ENCODE measurements at places on chromosomes 7 and 10. TPM values are rescaled to one million over a fixed set of nuclear protein-coding genes. Genes with fewer than 3 reads are reported as not detected.
A peak's percentile ranks its signal among the peaks of the same experiment; 100 is the strongest.

The PDZD7 gene
- total RNA-seq, result 0.33 TPM

GRCh38 chr7:20030915-20031362 is 186.2 kb downstream of the MACC1 start:
- no peak for DNase-seq
- H3K4me1 ChIP-seq, result no peaks in the 10 kb centered on the region
- no peaks in the 10 kb centered on the region for H3K36me3 ChIP-seq
- H3K4me3 ChIP-seq, result no peak overlapping the region
- no peaks in the 10 kb centered on the region for H3K27me3 ChIP-seq

DNA sequence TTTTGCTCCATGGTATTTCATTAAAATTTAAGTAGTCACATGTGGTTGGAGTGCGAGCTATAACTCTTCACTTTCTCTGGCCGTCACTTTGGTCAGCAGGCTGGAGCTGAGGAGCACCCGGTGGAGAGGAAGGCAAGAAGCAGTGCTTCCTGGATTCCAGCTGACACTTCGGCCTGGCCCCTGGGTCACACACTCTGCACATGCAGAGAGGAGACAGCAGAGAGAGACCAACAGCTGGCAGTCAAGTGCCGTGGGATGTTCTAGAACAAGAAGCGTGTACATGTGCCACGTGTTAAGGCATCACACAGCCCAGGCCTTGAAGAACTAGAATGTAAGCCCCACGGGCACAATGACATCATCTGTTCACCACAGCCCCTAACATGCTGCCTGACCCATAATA is 30.1 kb downstream of the PSAP start:
- no peaks in the 10 kb centered on the region for H3K4me1 ChIP-seq
- H3K27me3 ChIP-seq, result no peaks in the 10 kb centered on the region
- no peak for DNase-seq
- H3K27ac ChIP-seq, result no peak overlapping the region
- H3K36me3 ChIP-seq, result peaks cover 71% of the 10 kb centered on the region
- no peak overlapping the region for H3K4me3 ChIP-seq

- no peaks in the 10 kb centered on the region for H3K36me3 ChIP-seq
- H3K4me1 ChIP-seq, result no peaks in the 10 kb centered on the region
- no peak overlapping the region for H3K27ac ChIP-seq
- no peak overlapping the region for H3K4me3 ChIP-seq
Measured at GRCh38 chr10:28862219-28862618, 184.9 kb downstream of the BAMBI start.

The GLRX3 gene
- total RNA-seq, result 155 TPM

DNA sequence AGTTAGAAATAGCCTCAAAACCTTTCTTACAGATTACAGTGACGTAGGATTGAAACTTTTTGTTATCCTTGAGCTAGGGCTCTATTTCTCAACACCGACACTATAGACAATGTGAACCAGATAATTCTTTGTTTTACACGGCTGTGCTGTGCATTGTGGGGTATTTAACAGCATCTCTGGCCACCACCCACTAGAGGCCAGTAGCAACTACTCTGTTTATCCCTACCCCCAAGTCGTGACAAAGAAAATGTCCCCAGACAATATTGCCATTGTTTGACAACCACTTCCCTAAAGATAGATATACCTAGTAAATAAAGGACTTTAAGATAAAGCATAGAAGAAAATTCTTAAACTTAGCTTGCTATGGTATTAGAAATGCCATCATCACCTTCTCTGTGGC is 359.6 kb downstream of the ARL4A start:
- no peak overlapping the region for H3K27ac ChIP-seq
- no peak for DNase-seq
- no peaks in the 10 kb centered on the region for H3K27me3 ChIP-seq
- H3K36me3 ChIP-seq, result no peaks in the 10 kb centered on the region
- no peaks in the 10 kb centered on the region for H3K4me1 ChIP-seq
- no peak overlapping the region for H3K4me3 ChIP-seq

The ST8SIA6 gene
- not detected for total RNA-seq

DNA sequence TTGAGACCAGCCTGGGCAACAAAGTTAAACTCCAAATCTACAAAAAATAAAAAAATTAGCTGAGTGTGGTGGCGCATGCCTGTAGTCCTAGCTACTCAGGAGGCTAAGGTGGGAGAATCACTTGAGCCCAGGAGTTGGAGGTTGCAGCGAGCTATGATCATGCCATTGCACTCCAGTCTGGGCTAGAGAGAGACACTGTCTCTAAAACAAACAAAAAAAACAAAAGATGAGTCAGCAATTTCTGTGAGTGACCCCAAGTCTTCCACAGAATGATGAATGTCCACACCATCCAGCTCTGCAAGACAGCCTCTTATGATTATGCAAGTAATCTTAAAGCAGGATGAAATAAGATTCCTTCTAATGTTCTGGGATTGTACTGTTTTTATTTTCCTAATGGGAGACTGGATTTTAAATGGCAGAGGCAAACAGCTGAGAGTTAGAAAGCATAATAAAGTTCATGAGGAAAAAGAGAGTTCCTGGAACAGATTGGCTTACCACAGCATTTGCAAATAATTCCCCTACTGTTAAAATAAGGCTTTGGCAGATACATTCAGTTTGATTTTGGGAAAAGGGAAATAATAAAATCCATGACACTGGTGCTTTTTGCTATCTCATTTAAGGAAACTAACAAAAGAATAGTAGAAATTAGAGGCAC is 18.9 kb upstream of the PRKAR2B start:
- no peaks in the 10 kb centered on the region for H3K4me1 ChIP-seq
- H3K27me3 ChIP-seq, result no peaks in the 10 kb centered on the region
- no peak overlapping the region for H3K4me3 ChIP-seq
- no peaks in the 10 kb centered on the region for H3K36me3 ChIP-seq

DNA sequence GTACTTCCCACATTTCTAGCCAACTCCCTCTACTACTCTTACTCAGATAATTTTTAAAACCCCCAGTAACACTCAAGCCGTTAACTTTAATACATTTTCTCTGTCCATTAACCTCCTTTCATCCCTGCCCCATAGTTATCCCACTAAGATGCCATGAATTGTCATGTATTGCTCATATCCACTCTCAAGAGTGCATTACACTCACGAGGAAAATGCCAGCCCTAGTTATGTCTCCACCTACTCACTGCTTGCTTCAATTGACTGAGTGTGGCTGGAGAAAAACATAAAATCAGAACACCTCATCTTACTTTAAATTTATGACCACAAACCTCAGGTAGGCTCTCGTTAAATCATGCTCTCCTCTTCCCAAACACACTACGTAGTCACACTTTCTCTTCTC is 324.1 kb upstream of the NPSR1 start:
- H3K4me1 ChIP-seq, result no peaks in the 10 kb centered on the region
- no peak overlapping the region for H3K27ac ChIP-seq
- H3K4me3 ChIP-seq, result no peak overlapping the region
- no peaks in the 10 kb centered on the region for H3K27me3 ChIP-seq

DNA sequence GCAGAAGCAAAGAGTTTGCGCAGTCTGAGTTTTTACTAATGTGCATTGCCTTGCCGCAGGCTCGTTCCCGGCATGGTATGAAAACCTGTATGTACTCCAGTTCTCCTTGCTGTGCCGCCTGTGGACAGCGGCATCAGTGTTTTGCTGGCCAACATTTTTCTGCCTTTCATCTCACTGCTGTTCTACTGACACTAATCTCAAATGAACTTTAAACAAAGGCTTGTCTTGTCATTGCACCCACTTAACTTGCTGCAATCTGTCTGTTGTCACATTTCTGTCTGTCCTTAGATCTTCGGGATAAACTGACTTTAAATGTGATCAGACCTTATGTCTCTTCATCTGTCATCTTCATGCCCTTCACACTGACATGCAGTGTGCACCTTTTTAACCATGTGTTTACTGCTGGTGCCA is 71.7 kb upstream of the ZNRF2 start:
- DNase-seq, result no peak
- no peaks in the 10 kb centered on the region for H3K36me3 ChIP-seq
- no peaks in the 10 kb centered on the region for H3K27me3 ChIP-seq
- no peaks in the 10 kb centered on the region for H3K4me1 ChIP-seq
- no peak overlapping the region for H3K4me3 ChIP-seq

GRCh38 chr10:30736685-30737232 is 107.2 kb upstream of the LYZL2 start:
- H3K27me3 ChIP-seq, result no peaks in the 10 kb centered on the region
- H3K27ac ChIP-seq, result no peak overlapping the region
- no peak overlapping the region for H3K4me3 ChIP-seq
- no peak for DNase-seq

The VAX1 gene
- total RNA-seq, result not detected

DNA sequence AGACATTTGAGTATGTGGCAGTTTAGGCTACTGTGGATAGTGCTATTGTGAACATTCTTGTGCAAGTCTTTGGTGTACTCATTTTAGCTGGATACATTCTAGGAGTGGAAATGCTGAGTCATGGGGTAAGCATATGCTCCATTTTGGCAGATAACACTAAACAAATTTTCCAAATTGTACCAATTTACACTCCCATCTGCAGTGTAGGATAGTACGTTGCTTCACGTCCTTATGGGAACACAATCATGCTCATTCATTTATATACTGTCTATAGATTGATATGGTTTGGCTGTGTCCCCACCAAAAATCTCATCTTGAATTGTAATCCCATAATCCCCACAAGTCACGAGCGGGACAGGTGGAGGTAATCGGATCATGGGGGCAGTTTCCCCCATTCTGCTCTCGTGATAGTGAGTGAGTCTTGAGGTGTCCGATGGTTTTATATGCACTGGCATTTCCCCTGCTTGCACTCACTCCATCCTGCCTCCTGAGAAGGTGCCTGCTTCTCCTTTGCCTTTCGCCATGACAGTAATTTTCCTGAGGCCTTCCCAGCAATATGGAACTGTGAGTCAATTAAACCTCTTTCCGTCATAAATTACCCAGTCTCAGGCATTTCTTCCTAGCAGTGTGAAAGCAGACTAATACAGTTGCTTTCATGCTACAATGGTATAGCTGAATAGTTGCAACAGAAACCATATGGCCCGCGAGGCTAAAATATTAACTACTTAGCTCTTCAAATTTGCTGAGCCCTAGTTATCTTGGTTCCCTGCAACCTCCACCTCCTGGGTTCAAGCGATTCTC is 25.6 kb downstream of the RNF216 start:
- H3K27ac ChIP-seq, result peak overlapping the region; percentile 1
- H3K4me3 ChIP-seq, result no peak overlapping the region
- DNase-seq, result no peak
- no peaks in the 10 kb centered on the region for H3K4me1 ChIP-seq
- H3K27me3 ChIP-seq, result no peaks in the 10 kb centered on the region

The OPALIN gene
- total RNA-seq, result not detected

GRCh38 chr10:80542652-80543318 is 5.1 kb downstream of the SH2D4B start:
- no peaks in the 10 kb centered on the region for H3K27me3 ChIP-seq
- H3K36me3 ChIP-seq, result no peaks in the 10 kb centered on the region
- no peak overlapping the region for H3K4me3 ChIP-seq
- H3K27ac ChIP-seq, result no peak overlapping the region
- H3K4me1 ChIP-seq, result no peaks in the 10 kb centered on the region
- no peak for DNase-seq

The CLDN4 gene
- total RNA-seq, result not detected

The ANKRD2 gene
- not detected for total RNA-seq

DNA sequence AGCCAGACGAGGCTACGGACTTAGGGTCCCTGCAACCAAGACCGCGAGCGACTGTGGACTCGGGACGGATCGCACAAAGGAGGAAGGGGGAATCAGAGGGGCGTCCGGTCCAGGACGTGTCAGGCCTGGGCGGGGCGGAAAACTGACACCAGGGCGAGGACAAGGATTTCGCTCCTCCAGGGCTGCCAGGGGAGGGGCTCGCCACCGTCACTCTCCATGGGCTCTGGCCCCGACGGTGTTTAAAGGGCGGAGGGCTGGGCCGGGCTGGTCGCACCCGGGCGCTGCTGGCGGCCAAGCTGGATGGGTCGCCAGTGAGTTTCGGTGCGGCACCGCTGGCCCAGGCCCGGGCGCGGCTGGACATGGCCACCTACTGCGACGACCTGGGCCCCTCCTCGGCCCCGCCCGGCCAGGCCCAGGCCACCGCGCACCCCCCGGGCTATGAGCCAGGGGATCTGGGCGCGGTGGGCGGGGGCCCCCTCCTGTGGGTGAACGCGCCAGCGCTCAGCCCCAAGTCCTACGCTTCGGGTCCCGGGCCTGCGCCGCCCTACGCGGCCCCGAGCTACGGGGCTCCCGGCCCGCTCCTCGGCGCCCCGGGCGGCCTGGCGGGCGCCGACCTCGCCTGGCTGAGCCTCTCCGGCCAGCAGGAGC is at the start of gene FOXI2:
Gene FOXI2, plus strand, starts transcription at position 271 of the 648 bp plus-strand sequence. Its CDS starts 89 bp downstream, at position 360.
- DNase-seq, result no peak
- H3K27ac ChIP-seq, result no peak within 1 kb of the TSS
- no peak within 1 kb of the TSS for H3K4me3 ChIP-seq
- no peaks in the 10 kb centered on the region for H3K36me3 ChIP-seq
- no peaks in the 10 kb centered on the region for H3K4me1 ChIP-seq

The CCDC186 gene
- total RNA-seq, result 11.3 TPM

The FRMPD2 gene
- not detected for total RNA-seq

DNA sequence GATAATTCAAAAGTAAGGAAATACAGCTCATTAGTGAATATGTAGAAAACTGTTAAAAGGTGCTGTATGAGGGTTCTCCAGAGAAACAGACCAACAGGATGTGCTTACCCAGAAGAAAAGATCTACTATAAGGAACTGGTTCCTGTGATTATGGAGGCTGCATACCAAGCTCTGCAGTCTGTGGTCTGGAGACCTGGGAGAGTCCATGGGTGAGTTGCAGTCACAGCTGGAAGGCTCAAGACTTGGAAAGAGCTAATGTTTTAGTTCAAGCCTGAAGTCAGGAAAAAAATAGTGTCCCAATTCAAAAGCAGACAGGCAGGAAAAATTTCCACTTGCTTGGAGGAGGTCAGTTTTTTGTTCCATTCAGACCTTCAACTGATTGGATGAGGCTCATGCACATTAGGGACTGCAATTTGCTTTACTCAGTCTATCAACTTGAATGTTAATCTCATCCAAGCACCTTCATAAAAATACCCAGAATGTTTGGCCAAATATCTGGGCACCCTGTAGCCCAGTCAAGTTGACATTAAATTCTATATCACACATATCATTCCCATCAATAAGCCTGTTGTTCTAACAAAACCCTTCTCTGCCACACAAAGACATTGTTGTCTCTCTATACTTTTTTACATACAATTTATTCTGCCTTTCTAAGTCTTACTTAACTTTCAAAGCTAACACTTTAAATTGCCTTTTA is 197.9 kb upstream of the KLF6 start:
- no peaks in the 10 kb centered on the region for H3K27me3 ChIP-seq
- no peak overlapping the region for H3K27ac ChIP-seq
- DNase-seq, result no peak
- no peaks in the 10 kb centered on the region for H3K36me3 ChIP-seq
- no peak overlapping the region for H3K4me3 ChIP-seq

GRCh38 chr7:116779931-116780330 is 82.5 kb upstream of the CAPZA2 start:
- H3K27me3 ChIP-seq, result no peaks in the 10 kb centered on the region
- no peak overlapping the region for H3K4me3 ChIP-seq
- DNase-seq, result no peak
- H3K36me3 ChIP-seq, result no peaks in the 10 kb centered on the region
- H3K27ac ChIP-seq, result no peak overlapping the region

GRCh38 chr10:116178086-116178605 is 94.9 kb downstream of the GFRA1 start:
- H3K27me3 ChIP-seq, result no peaks in the 10 kb centered on the region
- no peak overlapping the region for H3K27ac ChIP-seq
- H3K4me1 ChIP-seq, result no peaks in the 10 kb centered on the region
- no peak overlapping the region for H3K4me3 ChIP-seq
- no peaks in the 10 kb centered on the region for H3K36me3 ChIP-seq
- no peak for DNase-seq

Data from CD8-positive, alpha-beta memory T cell (primary cell).